ENCODE measurements at places on chromosomes 4 and X.

- no peak overlapping the region for H3K4me3 ChIP-seq
- no peaks in the 10 kb centered on the region for H3K27me3 ChIP-seq
- H3K36me3 ChIP-seq: no peaks in the 10 kb centered on the region
- no peak for DNase-seq
Measured at GRCh38 chr4:177371461-177371860, 61.8 kb downstream of the NEIL3 start.

GRCh38 chrX:141669689-141670088 is 28.9 kb downstream of the SPANXD start:
- no peak overlapping the region for H3K27ac ChIP-seq
- no peaks in the 10 kb centered on the region for H3K27me3 ChIP-seq
- DNase-seq: no peak
- H3K4me1 ChIP-seq: no peaks in the 10 kb centered on the region

GRCh38 chr4:13543032-13543838 is 1.1 kb downstream of the NKX3-2 start:
- H3K4me1 ChIP-seq: peaks cover 48% of the 10 kb centered on the region
- no peak for DNase-seq
- peak overlapping the region; percentile 79 for H3K4me3 ChIP-seq
- peaks cover 55% of the 10 kb centered on the region for H3K27me3 ChIP-seq
- no peaks in the 10 kb centered on the region for H3K36me3 ChIP-seq

- no peaks in the 10 kb centered on the region for H3K4me1 ChIP-seq
- DNase-seq: no peak
- no peak overlapping the region for H3K4me3 ChIP-seq
Measured at GRCh38 chrX:57155171-57155570, 18.0 kb upstream of the SPIN2A start.

GRCh38 chr4:112842513-112842912 is 205.6 kb downstream of the LARP7 start:
- H3K36me3 ChIP-seq: no peaks in the 10 kb centered on the region
- H3K4me3 ChIP-seq: no peak overlapping the region
- H3K27me3 ChIP-seq: no peaks in the 10 kb centered on the region
- no peaks in the 10 kb centered on the region for H3K4me1 ChIP-seq

DNA sequence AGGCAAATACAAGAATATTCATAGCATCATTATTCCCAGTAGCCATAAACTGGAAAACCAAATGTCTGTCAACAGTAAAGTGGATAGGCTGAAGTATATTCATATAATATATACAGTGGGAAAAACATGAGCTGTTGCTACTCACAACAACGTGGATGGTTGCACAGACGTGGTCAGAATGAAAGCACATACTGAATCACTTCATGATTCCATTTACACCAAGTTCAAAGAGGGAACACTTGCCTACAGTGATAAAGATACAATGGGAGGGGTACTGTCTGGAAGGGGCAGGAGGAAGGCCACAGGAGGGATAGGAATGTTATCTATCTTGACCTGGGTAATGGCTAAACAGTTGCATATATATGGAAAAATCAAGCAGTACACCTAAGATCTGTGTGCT is 25.3 kb downstream of the APBB2 start:
- no peaks in the 10 kb centered on the region for H3K27me3 ChIP-seq
- DNase-seq: no peak
- peaks cover 31% of the 10 kb centered on the region for H3K4me1 ChIP-seq
- no peak overlapping the region for H3K4me3 ChIP-seq

GRCh38 chr4:187501731-187502130 is 493.8 kb upstream of the ZFP42 start:
- H3K36me3 ChIP-seq: no peaks in the 10 kb centered on the region
- no peaks in the 10 kb centered on the region for H3K27me3 ChIP-seq
- no peaks in the 10 kb centered on the region for H3K4me1 ChIP-seq
- H3K4me3 ChIP-seq: no peak overlapping the region
- no peak for DNase-seq

DNA sequence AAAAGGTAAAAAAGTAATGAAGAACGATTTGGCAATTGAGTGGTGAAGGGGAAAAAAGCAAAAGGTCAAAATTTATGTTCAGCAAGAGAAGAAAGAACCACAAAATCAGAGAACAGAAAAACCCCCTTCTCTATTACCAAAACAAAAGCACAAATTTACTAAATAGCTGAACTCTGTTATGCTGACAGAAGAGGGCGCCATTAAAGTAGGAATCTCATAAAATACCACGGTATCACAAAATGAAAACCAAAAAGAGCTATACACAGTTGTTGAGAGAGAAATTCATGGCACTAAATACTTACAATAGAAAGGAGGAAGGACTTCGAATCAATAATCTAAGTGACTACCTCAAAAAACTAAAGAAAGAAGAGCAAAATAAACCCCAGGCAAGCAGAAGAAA is 69.6 kb upstream of the CXorf66 start:
- H3K27ac ChIP-seq: no peak overlapping the region
- no peaks in the 10 kb centered on the region for H3K36me3 ChIP-seq
- no peak for DNase-seq
- no peaks in the 10 kb centered on the region for H3K27me3 ChIP-seq
- H3K4me3 ChIP-seq: no peak overlapping the region
- H3K4me1 ChIP-seq: no peaks in the 10 kb centered on the region

Measured in thoracic aorta (tissue), 2 donors.